ENCODE measurements at places on chromosomes 1 and 21. TPM values are rescaled to one million over a fixed set of nuclear protein-coding genes. Genes with fewer than 3 reads are reported as not detected.

DNAI4 gene
- total RNA-seq, result 4.9 TPM

MATN1 gene
- total RNA-seq, result 7.4 TPM

ASCL5 gene
- total RNA-seq, result 0.73 TPM

CYP4X1 gene
- total RNA-seq, result not detected

TSTD1 gene
- 44.8 TPM for total RNA-seq

WDR64 gene
- not detected for total RNA-seq

S100A7A gene
- total RNA-seq, result not detected

JAM2 gene
- total RNA-seq, result not detected

TLR5 gene
- 1.2 TPM for total RNA-seq

All from CD8-positive, alpha-beta T cell (primary cell).